Ovary (tissue), 10 donors: ENCODE measurements at places on chromosomes 7 and 10. TPM values are rescaled to one million over a fixed set of nuclear protein-coding genes. Genes with fewer than 3 reads are reported as not detected.

DNA sequence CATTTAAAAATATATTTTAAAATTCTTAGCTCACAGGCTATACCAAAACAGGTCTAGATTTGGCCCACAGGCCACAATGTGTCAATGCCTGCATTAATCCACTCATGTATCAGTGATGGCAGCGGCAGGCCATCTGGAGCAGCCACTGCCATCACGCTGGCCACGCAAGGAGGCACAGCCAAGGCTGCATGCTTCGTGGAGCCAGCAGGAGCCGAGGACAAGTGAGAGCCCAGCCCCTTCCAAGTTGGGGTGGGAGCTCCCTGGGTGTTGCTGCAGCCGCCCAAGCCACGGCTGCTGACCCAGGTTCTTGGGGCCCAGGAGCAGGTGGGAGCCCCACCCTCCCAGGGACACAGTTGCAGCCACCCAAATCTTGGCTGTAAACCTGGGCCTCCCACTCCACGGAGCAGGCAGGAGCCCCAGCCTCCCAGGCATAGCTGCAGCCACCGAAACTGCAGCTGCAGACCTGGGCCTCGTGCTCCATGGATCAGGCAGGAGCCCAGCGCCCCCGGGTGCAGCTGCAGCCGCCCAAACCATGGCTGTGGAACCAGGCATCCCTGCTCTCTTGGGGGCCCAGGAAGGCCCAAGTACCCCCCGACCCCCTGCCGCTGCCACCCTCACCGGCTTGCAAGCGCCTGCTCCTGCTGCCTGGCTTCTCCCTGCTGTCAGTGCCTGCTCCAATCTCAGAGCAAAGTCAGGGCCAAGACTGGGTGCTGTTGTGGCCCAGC lies 87.3 kb upstream of the CACUL1 start:
- H3K27me3 ChIP-seq: no peaks in the 10 kb centered on the region
- no peaks in the 10 kb centered on the region for H3K4me1 ChIP-seq
- H3K27ac ChIP-seq: no peak overlapping the region
- DNase-seq: no peak
- no peak overlapping the region for H3K4me3 ChIP-seq

DNA sequence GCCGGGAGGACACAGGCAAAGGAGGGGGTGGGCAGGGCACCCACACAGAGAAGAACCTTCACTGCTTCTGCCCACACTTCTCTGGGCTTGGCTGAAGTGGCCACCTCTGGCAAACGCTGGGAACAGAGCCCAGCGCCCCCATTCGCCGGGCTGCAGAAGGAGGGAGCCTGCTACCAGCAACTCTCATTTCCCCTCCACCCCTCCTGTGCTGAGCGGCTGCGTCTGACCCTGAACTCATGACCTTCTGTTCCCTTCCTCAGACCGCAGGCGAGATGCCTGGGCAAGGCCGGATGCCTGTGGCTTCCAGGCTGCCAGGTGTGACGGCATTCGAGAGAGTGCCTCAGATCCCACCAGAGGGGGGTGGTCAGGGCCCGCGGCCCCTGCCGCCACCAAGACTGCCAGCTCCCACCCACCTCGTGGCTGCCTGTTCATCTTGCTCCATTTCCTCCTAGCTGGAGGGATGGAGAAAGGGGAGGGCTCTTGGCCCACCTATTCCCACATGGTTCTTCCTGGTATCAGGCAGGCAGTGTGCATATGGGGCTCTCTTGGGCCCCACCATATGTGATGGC lies 19.8 kb downstream of the DNAJB12 start:
- no peaks in the 10 kb centered on the region for H3K36me3 ChIP-seq
- H3K4me1 ChIP-seq: peaks cover 46% of the 10 kb centered on the region
- DNase-seq: peak; percentile 98

- peaks cover 4% of the 10 kb centered on the region for H3K4me1 ChIP-seq
- no peaks in the 10 kb centered on the region for H3K36me3 ChIP-seq
- DNase-seq: no peak
- peak overlapping the region; percentile 39 for H3K4me3 ChIP-seq
- H3K27me3 ChIP-seq: no peaks in the 10 kb centered on the region
Measured at GRCh38 chr7:20798081-20798693, 11.5 kb upstream of the SP8 start.

GRCh38 chr7:1844336-1844950 lies 174.4 kb downstream of the ELFN1 start:
- no peaks in the 10 kb centered on the region for H3K27me3 ChIP-seq
- H3K4me1 ChIP-seq: no peaks in the 10 kb centered on the region
- no peak for DNase-seq
- no peaks in the 10 kb centered on the region for H3K36me3 ChIP-seq
- no peak overlapping the region for H3K27ac ChIP-seq
- no peak overlapping the region for H3K4me3 ChIP-seq

- H3K4me1 ChIP-seq: no peaks in the 10 kb centered on the region
- H3K4me3 ChIP-seq: no peak overlapping the region
- H3K27ac ChIP-seq: no peak overlapping the region
- H3K27me3 ChIP-seq: no peaks in the 10 kb centered on the region
- no peaks in the 10 kb centered on the region for H3K36me3 ChIP-seq
Measured at GRCh38 chr10:43048301-43049051, 28.4 kb upstream of the RET start.

Gene CLDN12
- 28.8 TPM for total RNA-seq
